ENCODE measurements at places on chromosomes 1 and 21.

GRCh38 chr1:233094691-233095090, 144.3 kb downstream of the NTPCR start:
- DNase-seq, result no peak

DNA sequence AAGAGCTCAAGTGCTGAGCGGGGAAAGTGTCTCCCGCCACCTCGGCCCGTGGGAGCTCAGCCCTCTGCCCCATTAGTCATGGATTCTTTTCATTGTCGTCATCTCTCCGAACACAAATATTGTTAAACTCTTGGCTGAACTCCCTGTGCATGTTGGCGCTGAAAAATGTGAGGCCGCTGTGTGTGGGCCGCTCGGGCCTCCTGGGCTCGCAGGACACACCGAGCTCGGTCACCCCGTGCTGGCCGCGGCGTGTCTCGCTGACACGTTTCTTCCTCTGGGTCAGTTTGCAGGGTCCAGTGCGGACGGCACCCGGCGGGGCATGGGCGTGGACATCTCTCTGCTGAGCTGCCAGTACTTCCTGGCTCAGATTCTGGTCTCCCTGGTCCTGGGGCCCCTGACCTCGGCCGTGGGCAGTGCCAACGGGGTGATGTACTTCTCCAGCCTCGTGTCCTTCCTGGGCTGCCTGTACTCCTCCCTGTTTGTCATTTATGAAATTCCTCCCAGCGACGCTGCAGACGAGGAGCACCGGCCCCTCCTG, 25.6 kb downstream of the SLC45A1 start:
- DNase-seq, result no peak

DNA sequence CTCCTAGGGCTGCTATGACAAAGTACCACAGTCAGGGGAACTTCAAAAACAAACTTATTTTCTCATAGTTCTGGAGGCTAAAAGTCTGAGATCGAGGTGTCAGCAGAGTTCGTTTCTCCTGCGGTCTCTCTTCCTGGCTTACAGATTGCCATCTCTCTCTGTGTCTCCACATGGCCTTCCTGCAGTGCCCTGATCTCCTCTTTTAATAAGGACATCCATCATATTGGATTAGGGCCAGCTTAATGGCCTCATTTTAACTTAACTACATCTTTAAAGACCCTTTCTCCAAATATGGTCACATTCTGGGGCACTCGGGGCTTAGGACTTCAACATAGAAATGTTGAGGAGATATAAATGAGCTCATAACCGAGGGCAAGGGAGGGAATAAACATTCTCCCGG, 12.2 kb downstream of the C1orf74 start:
- DNase-seq, result no peak

GRCh38 chr1:75165264-75165663, 31.1 kb downstream of the LHX8 start:
- DNase-seq, result no peak

- no peak for DNase-seq
Observed at GRCh38 chr21:22136740-22137139, 1138.5 kb downstream of the NCAM2 start.

- no peak for DNase-seq
Observed at GRCh38 chr1:27122652-27123051, 32.3 kb downstream of the SLC9A1 start.

DNA sequence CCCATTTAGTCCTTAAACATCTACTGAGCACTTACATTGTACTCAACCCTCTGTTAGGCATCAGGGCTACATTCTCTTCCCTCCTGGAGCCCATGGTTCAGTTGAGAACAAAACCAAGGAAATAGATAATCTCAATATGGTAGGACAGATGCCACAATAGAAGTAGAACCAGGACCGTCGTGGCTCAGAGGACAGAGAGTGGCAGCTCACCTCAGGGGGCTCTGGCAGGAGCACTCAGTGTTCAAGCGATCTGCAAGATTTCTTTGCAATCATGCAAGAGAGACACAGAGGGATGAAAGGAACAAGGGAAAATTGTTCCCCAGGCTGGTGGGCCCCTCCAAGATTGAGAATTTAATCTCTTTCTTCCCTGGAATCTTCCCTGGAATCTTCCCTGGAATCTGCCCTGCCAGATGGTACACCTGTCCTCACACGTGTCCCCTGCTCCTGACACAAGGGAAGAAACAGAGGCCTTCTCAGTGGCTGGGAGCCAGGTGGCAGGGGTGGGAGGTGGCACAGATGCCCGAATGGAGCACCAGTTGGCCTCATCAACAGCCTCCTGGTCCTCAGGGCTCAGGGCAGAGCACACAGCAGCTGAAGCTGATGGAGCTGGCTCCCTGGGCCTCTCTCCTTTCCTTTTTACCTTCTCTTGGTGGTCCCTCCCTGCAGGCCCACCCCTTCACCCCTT, 135.4 kb downstream of the PLXNA2 start:
- no peak for DNase-seq

- no peak for DNase-seq
Observed at GRCh38 chr1:19336543-19336942, 24.4 kb downstream of the SLC66A1 start.

- DNase-seq, result no peak
Observed at GRCh38 chr21:36171741-36172331, 15.2 kb downstream of the DOP1B start.

- DNase-seq, result no peak
Observed at GRCh38 chr1:117719004-117719403, 113.2 kb downstream of the TENT5C start.

DNA sequence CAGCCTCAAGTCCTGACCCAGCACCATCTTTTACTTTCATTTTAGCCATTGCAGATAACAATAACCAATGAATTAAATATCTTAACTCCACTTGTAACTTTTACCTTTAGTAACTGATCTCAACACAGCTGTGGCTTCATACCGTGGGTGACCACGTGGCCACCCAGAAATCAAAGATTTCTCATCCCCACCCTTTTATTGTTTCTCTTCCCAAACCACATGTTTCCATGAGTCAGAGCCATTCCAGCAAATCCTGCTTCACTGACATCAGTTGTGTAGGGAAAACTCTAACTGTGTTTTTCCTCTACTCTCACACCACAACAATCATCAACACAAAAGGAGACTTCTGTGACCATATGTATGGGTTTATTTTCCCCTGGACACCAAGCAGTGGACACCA, 25.1 kb upstream of the BRDT start:
- DNase-seq, result no peak
